ENCODE measurements at places on chromosomes 2 and 18.

DNA sequence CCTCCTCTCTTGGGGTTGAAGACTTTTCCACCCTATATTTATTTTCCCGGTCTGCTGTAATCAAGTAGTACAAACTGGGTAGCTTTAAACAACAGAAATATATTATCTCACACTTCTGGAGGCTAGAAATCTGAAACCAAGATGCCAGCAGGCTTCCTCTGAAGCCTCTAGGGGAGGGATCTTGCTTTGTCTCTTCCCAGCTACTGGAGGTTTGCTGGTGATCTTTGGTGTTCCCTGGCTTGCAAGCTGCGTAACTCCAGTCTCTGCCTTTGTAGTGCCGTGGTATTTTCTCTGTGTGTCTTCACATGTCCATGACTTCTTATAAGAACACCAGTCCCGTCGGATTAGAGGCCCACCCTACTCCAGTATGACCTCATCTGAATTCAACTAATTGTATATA lies 44.4 kb downstream of the MYO3B start:
- DNase-seq = no peak

- no peak for DNase-seq
Measured at GRCh38 chr2:236286873-236287545, 22.8 kb upstream of the ASB18 start.

- DNase-seq = no peak
Measured at GRCh38 chr2:15981646-15982045, 41.3 kb downstream of the MYCN start.

DNA sequence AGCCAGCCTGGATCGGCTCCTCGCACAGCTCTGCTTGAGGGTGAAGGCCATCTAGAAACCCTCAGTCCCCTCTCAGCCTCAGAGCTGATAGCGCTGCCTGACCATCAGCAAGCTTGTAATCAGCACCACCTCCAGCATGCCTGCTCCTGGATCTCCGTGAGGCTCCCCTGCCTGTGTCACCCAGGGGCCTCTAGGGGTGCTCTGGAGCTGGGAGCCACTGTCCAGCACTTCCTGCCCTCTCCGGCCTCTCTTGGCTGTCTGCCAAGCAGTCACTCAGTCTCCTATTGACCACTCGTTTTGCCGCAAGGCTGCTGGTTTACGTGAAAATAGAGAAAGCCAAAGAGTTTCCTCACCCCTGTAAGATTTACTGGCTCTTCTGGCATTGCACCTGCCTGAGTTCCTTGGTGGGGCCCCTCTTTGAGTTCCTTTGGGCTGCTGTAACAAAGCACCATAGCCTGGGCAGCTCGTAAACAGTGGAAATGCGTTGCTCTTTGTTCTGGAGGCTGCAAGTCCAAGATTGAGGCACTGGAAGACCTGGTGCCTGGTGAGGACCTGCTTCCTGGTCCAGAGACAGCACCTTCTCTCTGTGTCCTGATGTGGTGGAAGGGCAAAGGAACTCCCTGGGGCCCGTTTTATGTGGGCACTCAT lies 17.9 kb downstream of the CAPN10 start:
- DNase-seq = no peak

DNA sequence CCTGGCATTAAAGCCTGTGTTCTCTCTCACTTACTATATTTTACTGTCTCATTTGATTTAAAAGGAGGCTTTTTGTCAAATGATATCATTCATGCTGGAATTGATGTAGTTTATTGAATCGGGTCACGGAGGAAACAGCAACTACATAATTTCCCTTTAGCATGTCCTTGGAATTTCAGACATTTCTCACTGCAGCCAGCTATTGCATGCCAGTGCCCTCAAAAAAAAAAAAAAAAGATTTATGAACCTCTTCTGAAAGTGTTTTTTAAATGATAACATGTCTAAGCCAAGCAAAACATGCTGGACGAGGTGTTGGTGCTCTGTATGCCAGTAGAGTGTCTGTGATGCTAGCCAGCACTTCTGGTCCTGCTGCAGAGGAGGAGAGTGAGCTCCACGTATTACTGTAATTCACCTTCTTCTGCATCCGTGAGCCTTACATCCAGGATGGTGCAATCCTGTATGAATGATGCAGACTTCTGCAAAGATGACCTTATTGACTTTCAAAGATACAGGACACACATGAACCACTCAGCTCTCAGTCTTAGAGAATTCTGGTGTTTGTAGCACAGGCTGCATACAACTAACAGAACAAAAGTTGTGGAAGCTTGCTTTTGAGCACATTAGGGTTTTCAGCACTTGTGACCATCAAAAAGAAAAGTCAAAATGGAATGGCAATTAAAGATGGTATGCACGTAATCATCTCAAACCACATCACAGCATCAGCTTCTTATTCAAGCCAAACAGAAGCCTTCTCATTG lies 31.1 kb downstream of the UGP2 start:
- DNase-seq = no peak

DNA sequence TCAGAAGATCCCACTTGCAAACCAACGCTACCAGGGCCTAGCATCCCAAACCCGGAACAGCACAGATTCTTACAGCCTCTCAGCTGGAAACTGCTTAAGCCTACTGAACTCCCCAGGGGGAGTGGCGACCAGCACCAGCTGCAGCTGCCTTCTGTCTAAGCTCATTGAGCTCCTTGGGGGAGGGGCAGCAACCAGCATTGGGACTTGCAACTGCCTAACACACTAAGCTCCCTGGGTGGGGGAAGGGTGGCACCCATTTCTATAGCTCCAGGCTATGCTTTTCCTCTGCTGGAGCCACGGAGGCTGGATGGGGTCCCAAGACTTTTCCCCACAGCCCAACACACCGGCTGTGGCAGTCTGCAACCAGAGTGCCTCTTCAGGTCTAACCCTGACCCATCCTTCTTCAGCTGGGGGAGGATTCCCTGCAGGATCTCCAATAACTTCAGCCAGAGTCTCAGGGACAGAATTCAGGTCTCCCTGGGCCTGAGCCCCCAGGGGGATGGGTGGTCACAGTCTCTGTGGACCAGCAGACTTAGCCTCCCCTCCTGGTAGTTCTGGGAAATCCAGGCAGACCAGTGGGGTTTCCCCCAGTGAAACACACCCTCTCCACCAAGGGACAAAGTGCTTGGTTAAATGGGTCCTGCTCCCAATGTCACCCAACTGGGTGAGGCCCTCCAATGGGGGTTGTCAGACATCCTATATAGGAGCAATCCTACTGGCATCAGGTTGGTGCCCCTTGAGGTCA lies 45.9 kb upstream of the ITGA4 start:
- DNase-seq = no peak

GRCh38 chr2:215793747-215794595 lies 219.4 kb downstream of the MREG start:
- peak; percentile 5 for DNase-seq

DNA sequence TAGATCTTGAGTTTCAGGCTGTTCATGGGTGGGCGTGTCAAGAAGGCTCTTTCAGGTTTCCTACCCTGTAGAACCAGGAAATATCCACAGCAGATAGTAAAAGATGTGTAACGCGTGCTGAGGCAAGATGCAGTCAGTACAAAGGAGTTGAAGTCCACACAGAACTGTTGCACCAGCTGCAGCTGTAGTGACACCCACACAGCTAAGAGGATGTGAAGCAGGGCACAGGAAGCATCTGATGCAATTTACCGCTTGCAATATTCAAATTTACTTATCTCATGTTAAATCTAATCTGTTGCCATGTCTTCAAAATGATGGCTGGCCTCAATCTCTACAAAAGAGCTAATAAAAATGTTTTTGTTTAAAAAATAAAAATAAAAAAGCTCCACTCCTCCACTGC lies 132.8 kb downstream of the ARHGAP15 start:
- peak; percentile 73 for DNase-seq

DNA sequence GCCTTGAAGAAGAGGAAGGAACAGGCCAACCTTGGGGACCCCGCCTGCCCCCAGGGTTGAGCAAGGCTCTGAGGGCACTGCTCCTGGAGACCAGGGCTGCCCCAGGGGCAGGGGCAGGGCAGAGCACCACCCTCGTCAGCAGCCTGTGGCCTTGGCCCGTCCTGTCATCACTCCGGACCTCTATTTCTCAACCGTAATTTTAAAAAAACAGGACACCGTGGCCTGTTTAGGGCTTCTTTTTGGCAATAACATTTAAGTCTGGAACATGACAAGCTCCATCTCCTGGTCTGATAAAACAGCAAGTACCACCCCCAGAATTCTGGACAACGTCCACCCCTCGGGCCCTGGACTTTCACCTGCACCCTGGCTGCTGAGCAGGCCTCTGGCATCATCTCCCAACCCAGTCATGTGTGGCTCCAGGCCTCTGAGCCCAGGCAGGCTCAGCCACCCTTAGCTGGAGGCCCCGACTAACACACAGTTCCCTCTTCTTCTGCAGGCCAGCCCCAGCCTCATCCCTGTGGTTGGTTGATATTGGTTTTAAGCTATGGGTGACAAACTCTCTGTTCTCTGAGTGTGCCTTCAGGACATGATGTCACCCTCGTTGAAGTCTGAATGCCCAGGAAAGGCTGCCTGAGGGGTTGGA lies 22.6 kb upstream of the ID2 start:
- DNase-seq = no peak

GRCh38 chr2:222017252-222017850 lies 281.4 kb downstream of the PAX3 start:
- no peak for DNase-seq
